ENCODE measurements at places on chromosomes 7 and 10.
A peak's percentile ranks its signal among the peaks of the same experiment; 100 is the strongest.

DNA sequence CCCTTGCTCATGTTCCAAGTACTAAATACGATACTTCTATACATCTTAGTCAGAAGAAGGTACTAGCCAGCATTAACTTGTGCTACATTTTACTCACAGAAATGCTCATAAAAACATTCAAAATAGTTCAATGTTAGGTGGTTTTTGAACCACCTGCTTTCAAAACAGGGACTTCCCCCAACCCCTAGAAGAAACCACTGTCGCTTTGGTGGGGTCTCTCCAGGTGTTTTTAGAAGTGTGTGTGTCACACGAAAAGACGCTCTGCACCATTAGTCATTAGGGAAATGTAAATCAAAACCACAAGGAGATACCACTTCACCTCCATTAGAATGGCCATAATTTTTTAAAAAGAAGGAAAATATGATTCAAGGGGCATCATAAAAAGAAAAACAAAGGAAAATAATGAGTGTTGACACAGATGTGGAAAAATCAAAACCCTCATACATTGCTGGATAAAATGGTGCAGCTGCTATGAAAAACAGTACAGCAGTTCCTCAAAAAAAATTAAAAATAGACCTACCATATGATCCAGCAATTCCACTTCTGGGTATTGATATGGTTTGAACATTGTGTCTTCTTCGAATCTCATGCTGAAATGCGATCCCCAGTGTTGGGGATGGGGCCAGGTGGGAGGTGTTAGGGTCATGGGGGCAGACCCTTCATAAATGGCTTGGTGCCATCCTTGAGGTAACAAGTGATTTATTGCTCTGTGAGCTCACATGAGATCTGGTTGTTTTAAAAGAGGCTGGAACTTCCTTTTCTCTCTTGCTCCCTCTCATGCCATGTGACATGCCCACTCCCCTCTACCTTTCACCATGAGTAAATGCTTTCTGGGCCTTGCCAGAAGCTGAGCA, 74.2 kb downstream of the MALSU1 start:
- no peak for DNase-seq

DNA sequence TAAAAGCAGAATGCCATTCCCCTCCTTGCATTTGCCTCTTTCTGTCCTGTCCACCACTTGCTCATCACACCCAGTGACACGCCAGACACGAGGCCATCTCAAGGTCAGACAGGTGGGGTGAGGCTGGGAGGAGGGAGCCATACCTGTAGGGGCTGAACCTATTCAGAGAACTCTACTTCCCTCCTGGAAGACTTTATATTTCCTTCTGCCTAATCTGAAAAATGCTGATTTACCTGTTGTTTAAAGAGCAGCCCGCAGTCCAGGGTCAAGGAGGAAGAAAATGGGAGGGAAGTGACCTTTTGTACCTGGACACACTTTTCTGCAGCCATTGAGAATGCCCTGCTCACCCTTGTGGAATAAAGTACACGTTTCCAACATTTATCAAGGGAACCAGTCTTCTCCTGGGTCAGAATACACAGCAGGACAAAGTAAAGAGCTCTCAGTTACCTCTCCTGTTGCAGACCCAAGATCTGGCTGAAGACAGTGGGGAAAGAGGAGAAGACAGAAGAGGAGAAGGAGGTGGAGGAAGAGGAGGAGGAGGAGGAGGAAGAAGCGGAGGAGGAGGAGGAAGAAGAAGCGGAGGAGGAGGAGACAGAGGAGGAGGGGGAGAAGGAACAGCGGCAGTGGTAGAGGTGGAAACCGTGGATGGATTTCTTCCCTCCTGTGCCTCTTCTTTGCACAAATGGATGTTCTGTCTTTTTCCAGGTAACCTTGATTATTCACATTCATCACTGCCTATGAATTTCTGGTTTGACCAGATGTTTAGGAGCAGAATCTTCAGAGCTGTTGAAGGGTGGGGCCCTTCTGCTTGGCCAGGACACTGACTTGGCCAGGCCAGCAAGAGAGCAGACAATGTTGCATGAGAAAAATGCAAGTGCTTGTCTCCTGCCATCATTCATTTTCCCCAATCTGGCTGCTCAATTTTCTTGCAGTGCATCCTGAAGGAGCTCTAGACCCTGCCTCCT, 1.2 kb upstream of the BLNK start:
- no peak for DNase-seq

DNA sequence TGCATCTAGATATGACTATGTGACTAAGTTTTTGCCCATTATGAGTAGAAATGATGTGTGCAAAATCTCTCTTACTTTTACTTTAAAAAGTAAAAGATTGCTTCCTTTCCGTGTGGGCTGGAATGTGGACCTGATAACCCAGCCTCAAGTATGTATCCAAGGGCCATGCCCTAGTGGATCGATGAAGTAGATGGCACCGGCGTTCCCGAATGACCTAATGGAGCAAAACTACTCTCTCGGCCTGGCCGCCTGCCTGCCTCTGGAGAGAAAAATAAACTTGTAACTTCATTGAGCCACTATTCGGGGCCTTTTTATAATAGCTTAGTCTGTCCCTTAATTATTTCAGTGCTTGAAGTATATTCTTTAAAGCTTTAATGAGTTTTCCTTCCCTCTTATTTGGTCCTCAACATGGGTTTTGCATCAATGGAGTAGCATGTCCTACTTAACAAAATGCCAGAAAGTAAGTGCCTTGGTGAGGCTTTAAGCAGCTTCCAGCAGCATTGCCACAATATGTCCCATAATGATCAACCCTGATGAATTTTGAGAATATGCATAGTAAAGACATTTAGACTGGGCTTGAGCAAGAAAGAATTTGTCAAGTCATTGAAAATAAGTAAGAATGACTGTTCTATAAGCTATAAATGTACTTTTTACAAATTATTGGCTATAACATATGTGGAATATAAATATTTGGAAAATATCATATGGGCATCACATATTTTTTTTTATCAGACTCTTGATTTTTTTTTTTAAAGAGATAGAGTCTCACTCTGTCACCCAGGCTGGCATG, 61.4 kb downstream of the PLXDC2 start:
- no peak for DNase-seq

GRCh38 chr10:26909753-26910152, 49.0 kb upstream of the ABI1 start:
- no peak for DNase-seq

DNA sequence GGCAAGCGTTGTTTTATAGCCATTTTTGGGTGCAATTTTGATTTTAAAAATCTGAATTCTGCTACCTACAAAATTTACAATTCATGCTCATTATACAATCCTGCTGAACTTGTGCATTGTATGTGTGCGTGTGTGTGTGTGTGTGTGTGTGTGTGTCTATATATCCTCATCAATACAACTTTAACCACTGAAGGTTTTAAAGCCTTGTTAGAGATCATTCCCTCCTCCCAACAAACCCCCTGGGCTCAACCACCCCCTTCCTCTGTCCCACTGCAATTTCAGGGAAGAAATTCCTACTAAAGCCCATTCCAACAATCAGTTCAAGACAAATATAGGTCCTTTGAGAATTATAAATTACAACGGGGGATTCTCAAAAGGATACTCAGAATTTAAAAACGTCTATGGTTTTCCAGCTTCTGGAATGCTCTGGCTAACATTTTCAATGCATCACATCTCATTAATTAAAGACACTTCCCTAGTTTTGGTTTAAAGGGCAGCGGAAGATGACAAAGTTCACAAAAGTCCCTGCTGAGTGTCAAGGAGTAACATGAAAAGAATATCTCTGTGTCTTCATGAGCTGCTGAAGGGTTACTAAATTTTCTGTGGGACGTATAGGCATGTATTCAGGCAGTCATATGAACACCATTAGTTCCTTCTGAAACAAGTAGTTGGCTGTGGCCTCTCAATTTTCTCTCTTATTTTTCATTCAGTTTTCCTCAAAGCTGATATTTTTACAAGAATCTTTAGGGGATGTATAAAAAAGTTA, 889 bp upstream of the SEMA3A start:
- no peak for DNase-seq

- DNase-seq, result no peak
Measured at GRCh38 chr7:109235316-109235715, 665.6 kb downstream of the DNAJB9 start.

- no peak for DNase-seq
Measured at GRCh38 chr7:74466196-74466813, 12.6 kb downstream of the GTF2IRD1 start.

GRCh38 chr10:20443094-20443493, 454.0 kb downstream of the NEBL start:
- DNase-seq, result no peak

DNA sequence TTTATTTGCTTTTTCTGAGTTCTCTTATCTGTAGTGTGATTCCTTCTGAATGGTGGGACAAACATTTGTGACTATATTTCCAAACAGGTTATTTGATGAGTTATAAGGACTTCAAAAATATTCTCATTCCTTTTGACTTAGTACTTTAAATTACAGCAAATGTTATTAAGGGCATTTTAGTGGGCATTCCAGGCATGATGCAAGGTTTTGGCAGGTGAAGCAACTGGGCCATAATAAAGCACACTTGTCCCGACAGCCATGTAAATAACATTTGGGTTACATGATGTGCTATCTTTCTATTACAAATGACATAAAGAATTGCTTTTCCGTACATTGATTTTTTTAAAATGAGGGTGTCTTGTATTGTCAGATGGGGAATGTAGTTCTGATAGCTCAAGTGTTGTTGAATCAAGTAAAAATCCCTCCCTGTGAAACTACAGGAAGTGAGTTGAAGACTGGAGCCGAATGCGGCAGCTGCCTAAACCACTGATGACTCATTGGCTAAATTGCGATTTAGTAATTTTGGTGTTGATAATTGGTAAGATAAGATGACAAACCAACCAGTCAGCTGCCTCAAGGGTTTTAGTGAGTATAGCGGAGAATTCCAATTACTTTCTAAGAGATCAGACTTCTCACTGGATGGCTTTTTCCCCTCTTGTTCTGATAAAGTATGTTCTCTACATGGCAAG, 231.3 kb upstream of the NPY start:
- peak; percentile 65 for DNase-seq

DNA sequence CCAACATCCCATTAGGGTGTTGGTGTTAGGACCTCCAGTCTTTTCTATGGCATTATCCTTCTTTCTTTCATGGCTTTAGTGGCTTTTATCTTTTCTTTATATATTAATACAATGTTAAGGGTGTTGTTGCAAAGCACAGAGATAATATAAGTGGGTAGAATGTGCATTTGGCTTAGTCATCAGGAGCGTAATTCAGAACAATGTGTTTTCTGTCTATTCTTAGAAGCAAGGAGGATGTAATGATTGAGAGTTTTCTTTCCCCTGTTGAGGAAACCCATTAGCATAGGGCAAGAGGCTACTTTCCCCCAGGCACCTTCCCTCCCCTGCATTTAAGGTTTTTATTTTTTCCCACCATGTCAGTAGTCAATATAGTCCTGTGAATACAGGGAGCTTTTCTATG, 79.7 kb downstream of the TMEM106B start:
- DNase-seq, result peak; percentile 62

- DNase-seq, result no peak
Measured at GRCh38 chr10:101075775-101076174, 14.0 kb downstream of the KAZALD1 start.

DNA sequence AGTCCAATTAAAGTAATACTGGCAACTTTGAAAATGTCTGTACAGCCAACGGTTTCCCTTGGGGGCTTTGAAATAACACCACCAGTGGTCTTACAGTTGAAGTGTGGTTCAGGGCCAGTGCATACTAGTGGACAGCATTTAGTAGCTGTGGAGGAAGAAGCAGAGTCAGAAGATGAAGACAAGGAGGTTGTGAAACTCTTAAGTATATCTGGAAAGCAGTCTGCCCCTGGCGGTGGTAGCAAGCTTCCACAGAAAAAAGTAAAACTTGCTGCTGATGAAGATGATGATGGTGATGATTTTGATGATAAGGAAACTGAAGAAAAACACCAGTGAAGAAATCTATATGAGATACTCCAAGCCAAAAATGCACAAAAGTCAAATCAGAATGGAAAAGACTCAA, 72.2 kb downstream of the ZNF783 start:
- no peak for DNase-seq

GRCh38 chr7:41507686-41508268, 195.1 kb downstream of the INHBA start:
- DNase-seq, result no peak

DNA sequence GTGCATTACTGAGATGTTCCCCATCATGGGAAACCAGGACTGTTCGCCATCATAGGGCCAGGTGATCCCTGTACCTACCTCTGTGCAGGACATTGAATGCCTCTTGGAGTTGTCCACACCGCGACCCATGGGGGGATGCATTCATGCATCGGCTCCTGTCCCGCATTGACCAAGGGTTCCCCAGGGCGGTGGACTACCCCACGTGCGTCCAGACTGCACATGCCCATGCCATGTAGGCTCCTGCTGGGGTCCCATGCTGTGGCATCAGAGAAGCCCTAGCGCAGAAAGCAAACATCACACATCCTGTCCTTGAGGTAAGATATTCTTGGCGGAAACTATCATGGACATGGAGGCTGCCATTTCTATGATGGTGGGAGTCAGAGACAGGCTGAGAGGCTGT, 121.6 kb upstream of the UNC5B start:
- DNase-seq, result no peak

- no peak for DNase-seq
Measured at GRCh38 chr10:133060881-133061280, 26.8 kb upstream of the ADGRA1 start.

DNA sequence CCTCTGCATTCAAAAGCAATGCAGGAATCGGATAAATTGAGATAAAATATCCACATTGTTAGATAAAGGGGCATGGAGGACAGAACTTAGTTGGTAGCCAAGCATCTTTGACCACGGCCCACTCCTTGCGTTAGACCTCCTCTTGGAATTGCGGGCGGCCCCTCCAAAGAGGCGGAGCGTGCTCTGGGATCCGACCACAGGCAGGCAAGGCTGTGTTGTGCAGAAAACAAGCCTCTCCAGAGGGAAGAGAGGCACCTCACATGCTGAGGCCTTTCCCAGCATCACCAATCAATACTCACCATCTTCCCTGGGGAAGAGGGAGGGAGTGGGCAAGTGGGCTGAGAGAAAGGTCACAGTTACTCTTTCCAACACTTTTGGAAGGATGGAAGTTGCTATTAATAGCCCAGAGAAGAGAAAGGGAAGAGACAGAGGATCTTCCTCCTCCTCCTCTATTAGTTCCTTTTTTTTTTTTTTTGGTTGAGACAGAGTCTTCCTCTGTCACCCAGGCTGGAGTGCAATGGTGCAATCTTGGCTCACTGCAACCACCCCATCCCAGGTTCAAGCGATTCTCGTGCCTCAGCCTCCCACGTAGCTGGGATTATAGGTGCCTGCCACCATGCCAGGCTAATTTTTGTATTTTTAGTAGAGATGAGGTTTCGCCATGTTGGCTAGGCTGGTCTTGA, 49.7 kb upstream of the NRF1 start:
- no peak for DNase-seq

- no peak for DNase-seq
Measured at GRCh38 chr7:82674268-82674667, 230.7 kb upstream of the CACNA2D1 start.

GRCh38 chr10:131816941-131817700, 83.7 kb upstream of the PPP2R2D start:
- DNase-seq, result no peak

- no peak for DNase-seq
Measured at GRCh38 chr7:22548313-22548712, 48.3 kb upstream of the STEAP1B start.

DNA sequence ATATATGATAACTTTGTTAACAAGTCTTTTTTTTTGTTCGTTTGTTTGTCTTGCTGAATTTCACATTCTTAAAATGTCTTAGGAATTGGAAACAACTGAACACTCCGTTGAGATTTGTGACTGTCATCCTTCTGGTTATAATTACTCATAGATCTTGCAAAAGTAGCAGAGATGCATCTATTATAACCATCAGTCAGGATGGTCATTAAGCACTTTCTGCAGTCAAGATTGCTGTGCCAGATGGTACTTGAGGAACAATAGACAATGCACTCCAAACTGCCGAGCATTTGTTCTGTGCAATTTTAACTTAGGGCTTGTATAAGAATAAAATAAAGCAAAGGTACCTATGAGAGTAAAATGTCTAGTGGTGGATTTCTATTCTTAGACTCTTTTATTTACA, 710.1 kb upstream of the KCND2 start:
- DNase-seq, result no peak
